ENCODE measurements at places on chromosomes 1 and 21. TPM values are rescaled to one million over a fixed set of nuclear protein-coding genes. Genes with fewer than 3 reads are reported as not detected.

DNA sequence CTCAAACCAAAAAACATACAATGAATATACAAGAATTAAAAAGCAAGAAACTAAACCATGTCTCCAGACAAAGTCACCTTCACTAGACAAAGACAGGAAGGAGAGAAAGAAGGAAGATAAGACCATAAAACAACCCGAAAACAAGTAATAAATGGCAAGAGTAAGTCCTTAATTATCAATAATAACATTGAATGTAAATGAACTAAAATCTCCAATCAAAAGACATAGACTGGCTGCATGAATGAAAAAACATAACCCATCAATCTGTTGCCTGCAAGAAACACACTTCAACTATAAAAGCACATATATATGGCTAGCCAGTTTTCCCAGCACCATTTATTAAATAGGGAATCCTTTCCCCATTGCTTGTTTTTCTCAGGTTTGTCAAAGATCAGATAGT is 100.8 kb upstream of the SAMSN1 start:
- no peaks in the 10 kb centered on the region for H3K36me3 ChIP-seq
- H3K27me3 ChIP-seq: no peaks in the 10 kb centered on the region
- DNase-seq: no peak

GRCh38 chr1:119150150-119150549 is 9.7 kb upstream of the WARS2 start:
- DNase-seq: no peak
- no peaks in the 10 kb centered on the region for H3K27me3 ChIP-seq
- no peaks in the 10 kb centered on the region for H3K4me1 ChIP-seq
- peaks cover 4% of the 10 kb centered on the region for H3K36me3 ChIP-seq

DNA sequence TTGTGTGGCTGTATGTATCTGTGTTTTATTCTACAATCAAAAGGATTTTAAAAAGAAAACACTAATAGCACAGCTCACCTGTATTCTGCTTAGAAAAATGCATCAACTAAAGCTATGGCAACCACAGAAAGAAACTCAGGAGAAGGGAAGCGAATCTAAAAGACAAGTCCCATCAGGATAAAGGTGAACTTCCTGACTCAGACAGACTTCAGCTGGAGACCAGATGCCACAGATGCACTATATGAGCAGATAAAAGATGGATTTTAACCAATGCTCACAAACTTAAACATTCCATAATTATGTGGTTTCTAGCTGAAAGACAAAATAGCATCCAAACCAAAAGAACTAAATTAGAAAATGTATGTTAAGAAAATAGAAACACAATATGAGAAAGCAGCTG is 231.0 kb downstream of the RERE start:
- no peaks in the 10 kb centered on the region for H3K4me1 ChIP-seq
- H3K27ac ChIP-seq: no peak overlapping the region
- no peak overlapping the region for H3K4me3 ChIP-seq
- no peaks in the 10 kb centered on the region for H3K27me3 ChIP-seq

- DNase-seq: no peak
- H3K27me3 ChIP-seq: no peaks in the 10 kb centered on the region
- H3K4me1 ChIP-seq: no peaks in the 10 kb centered on the region
- H3K4me3 ChIP-seq: no peak overlapping the region
- H3K27ac ChIP-seq: no peak overlapping the region
Observed at GRCh38 chr1:65681096-65681495, 111.6 kb upstream of the PDE4B start.

DNA sequence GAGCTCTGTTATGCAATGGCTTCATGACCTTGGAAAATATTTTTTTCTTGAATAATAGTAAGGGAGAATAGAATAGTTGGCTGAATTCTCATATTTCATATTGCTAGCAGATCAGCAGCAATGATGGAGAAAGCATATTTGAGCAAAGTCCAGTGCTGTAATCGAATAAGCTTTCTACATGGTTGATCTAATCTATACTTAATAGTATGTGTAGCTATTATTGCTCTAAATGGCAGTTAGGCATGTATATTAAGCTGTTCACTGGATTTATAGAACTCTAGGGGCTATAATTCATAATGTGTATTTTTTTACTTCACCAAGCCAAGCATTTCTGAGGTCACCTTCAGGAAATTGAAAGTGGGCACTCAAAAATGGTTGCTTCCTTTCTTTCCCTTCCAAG is 10.0 kb upstream of the IL19 start:
- H3K4me3 ChIP-seq: no peak overlapping the region
- no peaks in the 10 kb centered on the region for H3K27me3 ChIP-seq
- no peaks in the 10 kb centered on the region for H3K4me1 ChIP-seq
- H3K36me3 ChIP-seq: no peaks in the 10 kb centered on the region

DNA sequence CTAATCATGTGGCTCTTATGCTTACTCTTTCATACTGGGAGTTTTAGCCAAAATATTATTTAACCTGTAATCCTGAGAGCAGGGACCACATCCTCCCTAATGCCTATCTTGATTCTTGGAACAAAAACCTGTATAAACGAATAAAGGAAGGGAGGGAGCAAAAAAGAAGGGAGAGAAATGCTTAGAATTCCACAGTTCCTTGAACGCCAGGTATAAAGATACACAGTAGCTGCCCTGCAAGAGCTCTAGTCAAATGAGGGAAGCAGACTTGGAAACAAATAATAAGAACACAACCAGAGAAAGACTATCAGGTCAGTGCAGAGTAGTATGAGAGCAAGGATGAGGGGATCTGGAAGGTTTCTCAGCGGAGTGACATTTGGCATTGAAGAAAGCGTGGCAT is 116.3 kb downstream of the SLC30A10 start:
- H3K4me3 ChIP-seq: no peak overlapping the region
- DNase-seq: no peak
- H3K36me3 ChIP-seq: no peaks in the 10 kb centered on the region
- H3K4me1 ChIP-seq: no peaks in the 10 kb centered on the region
- no peaks in the 10 kb centered on the region for H3K27me3 ChIP-seq

- H3K27me3 ChIP-seq: no peaks in the 10 kb centered on the region
- no peak overlapping the region for H3K4me3 ChIP-seq
- DNase-seq: no peak
- H3K4me1 ChIP-seq: peaks cover 76% of the 10 kb centered on the region
- no peak overlapping the region for H3K27ac ChIP-seq
Observed at GRCh38 chr1:15185617-15186016, 32.1 kb downstream of the TMEM51 start.

GRCh38 chr1:22296701-22297591 is 154.0 kb upstream of the WNT4 start:
- no peak overlapping the region for H3K4me3 ChIP-seq
- H3K27me3 ChIP-seq: peaks cover 2% of the 10 kb centered on the region
- no peaks in the 10 kb centered on the region for H3K36me3 ChIP-seq
- H3K27ac ChIP-seq: no peak overlapping the region
- DNase-seq: no peak

- no peaks in the 10 kb centered on the region for H3K27me3 ChIP-seq
- no peak for DNase-seq
- H3K4me3 ChIP-seq: no peak overlapping the region
- H3K4me1 ChIP-seq: no peaks in the 10 kb centered on the region
- no peak overlapping the region for H3K27ac ChIP-seq
- no peaks in the 10 kb centered on the region for H3K36me3 ChIP-seq
Observed at GRCh38 chr1:28341591-28341990, 12.8 kb downstream of the MED18 start.

GRCh38 chr1:59593798-59594790 is 220.7 kb upstream of the HOOK1 start:
- peak; percentile 43 for DNase-seq
- no peaks in the 10 kb centered on the region for H3K36me3 ChIP-seq
- no peaks in the 10 kb centered on the region for H3K27me3 ChIP-seq
- peak overlapping the region; percentile 3 for H3K27ac ChIP-seq
- H3K4me1 ChIP-seq: peaks cover 8% of the 10 kb centered on the region
- no peak overlapping the region for H3K4me3 ChIP-seq

DNA sequence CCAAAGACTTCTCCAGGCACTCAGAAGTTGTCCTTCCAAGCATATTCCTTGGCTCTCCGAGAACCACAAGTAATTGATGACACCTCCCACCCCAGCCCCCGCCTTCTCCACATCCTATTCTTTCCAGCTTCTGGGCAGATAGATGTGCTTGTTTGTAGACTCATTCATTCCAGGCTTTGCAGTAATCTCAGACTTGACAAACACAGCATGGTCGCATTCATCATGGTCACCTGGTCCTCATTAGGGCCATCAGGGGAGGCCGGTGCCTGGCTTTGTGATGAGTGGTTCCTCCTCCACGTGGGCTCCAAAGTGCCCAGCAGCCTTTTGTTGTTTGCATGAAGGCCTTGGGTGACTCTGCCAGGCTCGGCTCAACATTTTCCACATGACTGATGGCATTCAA is 28.5 kb upstream of the KCNE2 start:
- H3K4me3 ChIP-seq: no peak overlapping the region
- no peaks in the 10 kb centered on the region for H3K4me1 ChIP-seq
- DNase-seq: no peak
- H3K27me3 ChIP-seq: peaks cover 2% of the 10 kb centered on the region

DNA sequence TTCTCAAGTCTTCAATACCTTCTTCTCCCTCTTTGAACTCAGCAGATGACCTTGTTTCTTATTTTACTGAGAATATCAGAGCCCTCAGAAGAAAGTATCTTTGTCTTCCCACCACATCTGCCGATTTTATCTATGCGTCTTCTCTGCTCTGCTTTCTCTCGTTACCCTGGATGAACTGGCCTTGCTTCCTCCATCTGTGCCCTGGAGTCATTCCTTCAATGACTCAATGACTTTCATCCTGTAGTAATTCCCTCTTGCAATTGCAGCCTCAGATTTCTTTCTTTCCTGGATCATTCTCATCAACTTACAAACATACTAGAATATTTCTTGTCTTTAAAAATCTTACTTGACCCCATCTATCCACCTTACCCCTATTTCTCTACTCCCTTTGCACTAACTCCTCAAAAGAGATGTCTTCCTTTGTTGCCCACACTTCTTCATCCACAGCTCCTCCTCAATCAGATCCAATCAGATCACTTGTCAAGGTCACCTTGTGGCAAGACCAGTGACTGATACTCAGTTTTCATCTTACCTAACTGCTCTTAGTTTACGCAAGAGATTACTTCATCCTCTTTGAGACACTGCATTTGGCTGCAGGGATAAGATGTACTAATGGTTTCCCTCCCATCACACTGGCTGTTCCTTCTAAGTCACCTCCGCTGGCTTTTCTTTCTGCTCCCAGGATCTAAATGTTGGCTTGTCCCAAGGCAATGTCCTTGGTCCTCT is 8.2 kb upstream of the TGFBR3 start:
- no peaks in the 10 kb centered on the region for H3K36me3 ChIP-seq
- H3K4me3 ChIP-seq: no peak overlapping the region

GRCh38 chr1:111776861-111777260 is 21.2 kb downstream of the DDX20 start:
- DNase-seq: no peak
- H3K4me3 ChIP-seq: no peak overlapping the region
- no peaks in the 10 kb centered on the region for H3K36me3 ChIP-seq

DNA sequence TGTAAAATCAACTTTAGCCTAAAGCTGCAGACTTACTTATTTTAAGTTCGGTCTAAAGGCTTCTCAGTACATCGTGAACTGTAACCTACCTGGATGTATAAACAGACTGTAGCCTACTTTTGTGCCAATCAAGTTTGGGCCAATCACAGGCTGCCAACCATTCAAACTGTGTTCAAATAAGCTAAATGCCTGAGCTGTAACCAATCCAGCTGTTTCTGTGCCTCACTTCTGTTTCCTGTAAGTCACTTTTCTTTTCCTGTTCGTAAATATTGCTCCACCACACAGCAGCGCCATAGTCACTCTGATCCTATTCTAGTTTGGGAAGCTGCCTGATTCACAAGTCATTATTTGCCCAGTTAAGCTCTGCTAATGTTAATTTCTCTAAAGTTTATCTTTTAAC is 37.5 kb upstream of the SLAMF9 start:
- peaks cover 2% of the 10 kb centered on the region for H3K4me1 ChIP-seq
- no peak overlapping the region for H3K4me3 ChIP-seq
- H3K27ac ChIP-seq: no peak overlapping the region
- DNase-seq: peak; percentile 25
- no peaks in the 10 kb centered on the region for H3K27me3 ChIP-seq

DNA sequence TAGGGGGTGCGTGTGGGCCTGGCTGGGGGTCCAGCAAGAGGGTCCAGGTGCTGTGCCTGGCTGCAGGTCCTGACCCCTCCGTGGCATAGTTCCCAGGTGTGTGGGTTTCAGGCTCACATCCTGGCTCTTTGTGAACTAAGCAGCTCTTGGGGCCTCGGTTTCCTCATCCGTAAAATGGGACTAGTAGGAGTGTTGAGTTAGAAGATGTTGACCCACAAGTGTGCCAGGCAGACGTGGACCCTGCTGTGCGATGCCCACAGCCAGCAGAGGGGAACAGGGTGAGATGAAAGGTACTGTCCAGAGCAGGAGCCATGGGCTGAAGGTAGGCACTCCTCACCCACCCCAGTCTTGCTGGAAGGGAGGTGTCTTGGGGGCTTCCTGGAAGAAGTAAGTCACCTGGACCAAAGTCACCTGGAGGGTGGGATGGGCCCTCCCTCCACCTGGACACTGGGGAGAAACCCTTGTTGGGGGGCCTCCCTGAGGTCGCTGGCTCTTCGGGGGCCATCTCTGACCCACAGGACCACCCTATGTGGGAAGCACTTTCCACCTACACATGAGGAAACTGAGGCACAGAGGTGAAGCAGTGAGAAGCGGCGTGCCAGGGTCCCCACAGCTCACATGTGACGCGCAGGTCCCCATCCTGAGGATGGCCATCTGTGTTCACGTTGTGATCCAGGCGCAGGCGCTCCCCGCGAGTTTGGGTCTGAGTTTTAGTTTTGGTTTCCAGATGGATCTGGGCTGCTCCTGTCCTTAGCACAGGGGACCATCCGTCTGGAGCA is 1.4 kb downstream of the ARHGEF16 start:
- H3K36me3 ChIP-seq: no peaks in the 10 kb centered on the region
- peak overlapping the region; percentile 97 for H3K27ac ChIP-seq
- no peak overlapping the region for H3K4me3 ChIP-seq
- no peaks in the 10 kb centered on the region for H3K27me3 ChIP-seq

GRCh38 chr1:9454494-9455066 is 84.7 kb upstream of the SLC25A33 start:
- no peak overlapping the region for H3K27ac ChIP-seq
- no peak overlapping the region for H3K4me3 ChIP-seq

DNA sequence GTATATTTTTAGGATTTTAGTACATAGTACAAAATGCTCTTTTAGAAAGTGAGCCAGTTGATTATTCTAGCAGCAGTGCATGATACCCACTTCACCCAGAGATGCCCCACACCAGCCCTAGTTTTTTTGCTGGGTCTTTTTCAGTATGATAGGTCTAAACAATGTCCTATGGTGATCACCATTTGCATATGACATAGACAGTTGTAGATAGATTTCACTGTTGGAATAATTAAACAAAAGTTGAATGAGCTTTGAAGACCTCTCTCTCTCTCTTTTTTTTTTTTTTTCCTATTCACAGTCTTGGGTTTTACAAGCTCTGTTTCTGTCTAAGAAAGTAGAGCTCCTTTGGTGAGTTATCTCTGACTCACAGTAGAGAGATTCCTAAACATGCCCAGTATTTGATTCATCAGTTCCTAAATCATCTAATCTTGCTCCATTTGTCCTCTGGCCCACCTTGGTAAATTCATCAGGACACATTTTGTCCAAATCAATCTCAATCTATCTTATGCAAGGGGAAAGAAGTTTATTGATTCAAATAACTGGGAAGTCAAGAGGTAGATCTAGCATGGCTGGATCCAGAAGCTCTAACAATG is 44.7 kb upstream of the VAV3 start:
- no peaks in the 10 kb centered on the region for H3K36me3 ChIP-seq
- H3K27ac ChIP-seq: no peak overlapping the region
- no peaks in the 10 kb centered on the region for H3K27me3 ChIP-seq
- H3K4me1 ChIP-seq: no peaks in the 10 kb centered on the region
- DNase-seq: no peak

F13B gene
- polyA plus RNA-seq: 1.6 TPM

CFHR1 gene
- not detected for polyA plus RNA-seq

CCSAP gene
- polyA plus RNA-seq: 2.9 TPM

REN gene
- not detected for polyA plus RNA-seq

RBM11 gene
- not detected for polyA plus RNA-seq

UBE2G2 gene
- 30.0 TPM for polyA plus RNA-seq

RBBP4 gene
- polyA plus RNA-seq: 160 TPM

DLGAP3 gene
- 0.39 TPM for polyA plus RNA-seq
